ENCODE measurements at places on chromosomes 13 and 19.

- no peak for DNase-seq
These were observed 24.5 kb downstream of the RASL11A start for GRCh38 chr13:27295096-27295495.

DNA sequence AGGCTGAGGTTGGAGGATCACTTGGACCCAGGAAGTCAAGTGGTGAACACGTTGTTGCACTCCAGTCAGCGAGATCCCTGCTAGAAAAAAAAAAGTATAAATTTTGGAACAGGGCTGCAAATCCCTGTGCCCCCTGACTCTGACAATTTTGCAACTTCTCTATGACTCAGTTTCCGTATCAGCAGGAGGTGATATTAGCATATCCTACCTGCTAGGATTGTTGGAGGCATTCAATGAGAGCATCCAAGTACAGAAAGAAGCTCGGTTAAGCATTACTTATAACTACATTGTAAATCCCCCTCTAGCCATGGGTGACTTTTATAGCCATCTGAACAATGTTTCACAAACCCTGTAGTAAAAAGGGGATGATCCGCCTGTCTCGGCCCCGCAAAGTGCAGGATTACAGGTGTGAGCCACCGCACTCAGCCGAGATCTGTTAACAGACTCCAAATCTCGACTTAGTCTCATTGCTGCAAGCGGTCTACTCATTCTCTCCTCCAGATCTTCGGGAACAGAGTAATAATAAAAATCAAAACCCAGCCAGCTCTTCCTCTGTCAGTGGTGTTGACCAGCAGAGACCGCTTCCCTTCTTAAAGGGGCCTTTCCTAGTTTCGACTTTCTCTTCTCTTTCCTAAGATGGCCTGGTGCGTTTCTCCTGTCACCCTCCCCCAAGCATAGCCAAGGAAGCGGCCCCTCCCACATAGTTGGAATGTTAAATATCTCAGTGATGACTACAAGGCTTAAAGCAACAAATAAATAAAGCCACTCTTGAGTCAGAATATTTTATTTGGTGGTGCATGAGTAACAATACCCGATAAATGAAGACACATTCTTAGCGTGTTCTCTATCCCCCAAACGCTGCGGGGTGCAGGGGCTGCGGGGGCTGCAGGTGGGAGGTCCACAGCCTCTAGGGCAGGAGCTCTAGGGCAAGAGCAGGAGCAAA lies 10.3 kb upstream of the BICRA start:
- DNase-seq: no peak

- DNase-seq: no peak
These were observed 22.4 kb downstream of the ZNF571 start for GRCh38 chr19:37572203-37572602.

GRCh38 chr13:97387890-97388289 lies 46.1 kb upstream of the RAP2A start:
- no peak for DNase-seq

- DNase-seq: peak; percentile 16
These were observed at the start of gene S1PR5 for GRCh38 chr19:10517361-10517759. Gene S1PR5, minus strand, starts transcription at chr19:10517447. Its CDS starts 2,436 bp downstream, at chr19:10515011.

DNA sequence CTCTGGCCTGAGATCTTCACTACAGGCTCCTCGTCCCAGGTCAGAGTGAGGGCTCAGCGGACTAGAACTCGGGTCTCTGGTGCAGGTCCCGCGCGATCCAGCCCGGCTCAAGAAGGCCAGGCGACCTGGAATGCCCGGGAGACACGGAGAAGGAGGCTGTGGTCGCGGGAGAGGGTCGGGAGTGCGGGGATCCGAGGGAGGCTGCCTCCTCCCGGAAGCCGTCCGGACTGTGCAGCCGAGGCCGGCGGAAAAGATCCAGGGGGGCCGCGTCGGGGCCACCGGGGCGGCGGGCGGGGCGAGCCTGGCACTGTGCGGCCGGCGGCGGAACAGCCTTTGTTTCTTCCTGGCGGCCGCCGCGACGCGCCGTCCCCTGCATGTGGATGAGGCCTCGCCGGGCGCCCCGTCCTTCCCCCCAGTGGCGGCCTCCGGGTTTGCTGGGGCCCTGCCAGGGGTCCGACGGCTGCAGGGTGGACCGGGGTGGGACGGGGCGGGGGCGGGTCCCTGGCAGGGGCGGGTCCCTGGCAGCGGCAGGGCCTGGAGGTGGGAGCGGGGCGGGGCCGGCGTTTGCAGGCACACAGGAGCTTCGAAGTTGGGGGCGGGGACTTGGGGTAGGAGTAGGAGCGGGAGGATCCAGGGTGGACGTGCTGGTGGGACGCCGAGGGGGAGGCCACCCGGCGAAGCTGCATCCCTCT lies 1.0 kb upstream of the SLC7A10 start:
- no peak for DNase-seq

- DNase-seq: no peak
These were observed at the start of gene ATP7B for GRCh38 chr13:52010890-52011631. Gene ATP7B, minus strand, starts transcription at chr13:52011450. Its CDS starts 113 bp downstream, at chr13:52011337.

DNA sequence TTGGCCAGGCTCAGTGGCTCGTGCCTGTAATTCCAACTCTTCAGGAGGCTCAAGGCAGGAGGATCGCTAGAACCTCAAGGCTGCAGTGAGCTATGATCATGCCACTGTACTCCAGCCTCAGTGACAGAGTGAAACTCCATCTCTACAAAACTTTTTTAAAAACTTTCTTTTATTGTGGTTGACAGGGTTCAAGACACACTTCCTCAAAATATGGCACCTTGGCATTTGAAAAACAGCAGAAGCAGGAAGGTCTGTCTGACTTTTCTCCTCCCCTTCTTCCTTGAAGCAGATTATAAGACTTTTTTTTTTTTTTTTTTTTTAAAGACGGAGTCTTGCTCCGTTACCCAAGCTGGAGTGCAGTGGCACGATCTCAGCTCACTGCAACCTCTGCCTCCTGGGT lies 100.3 kb downstream of the TM9SF2 start:
- no peak for DNase-seq

DNA sequence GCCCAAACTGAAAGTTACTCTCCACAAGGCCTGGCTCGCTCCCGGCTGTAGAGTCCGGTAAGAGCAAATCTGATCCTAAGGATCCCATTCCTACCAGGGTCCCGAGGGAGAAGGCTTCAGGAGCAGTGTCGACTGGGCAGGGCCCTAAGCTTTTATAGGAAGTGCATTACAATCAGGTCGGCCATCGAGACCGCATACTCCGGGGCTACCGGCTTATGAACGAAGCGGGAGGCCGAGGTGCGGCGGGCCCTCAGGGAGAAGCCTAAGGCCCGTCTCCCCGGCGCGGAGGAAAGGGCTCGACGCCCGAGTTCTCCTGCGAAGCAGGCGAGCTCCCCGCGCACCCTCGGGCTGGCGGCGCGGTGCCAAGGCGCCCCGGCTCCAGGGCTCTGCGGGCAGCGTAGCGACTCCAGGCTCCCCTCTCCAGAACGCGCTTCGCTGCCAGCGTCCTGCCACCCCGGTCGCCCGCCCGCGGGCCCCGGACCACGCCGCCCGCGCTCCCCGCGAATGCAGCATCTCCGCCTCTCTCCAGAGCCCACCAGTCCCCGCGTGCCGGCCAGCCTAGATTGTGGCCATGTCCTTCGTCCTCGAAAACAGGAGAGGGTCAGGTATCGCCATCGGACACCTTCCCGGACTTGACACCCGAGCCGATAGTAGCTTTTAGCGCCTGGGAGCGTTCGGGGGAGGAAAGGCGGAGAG lies 1.4 kb downstream of the EFNB2 start:
- peak; percentile 17 for DNase-seq

- DNase-seq: no peak
These were observed 776.5 kb upstream of the SPRY2 start for GRCh38 chr13:81117416-81117815.

- no peak for DNase-seq
These were observed 164.9 kb downstream of the ZIC5 start for GRCh38 chr13:99806671-99807070.

- no peak for DNase-seq
These were observed 33.4 kb downstream of the ALG5 start for GRCh38 chr13:36965767-36966166.

DNA sequence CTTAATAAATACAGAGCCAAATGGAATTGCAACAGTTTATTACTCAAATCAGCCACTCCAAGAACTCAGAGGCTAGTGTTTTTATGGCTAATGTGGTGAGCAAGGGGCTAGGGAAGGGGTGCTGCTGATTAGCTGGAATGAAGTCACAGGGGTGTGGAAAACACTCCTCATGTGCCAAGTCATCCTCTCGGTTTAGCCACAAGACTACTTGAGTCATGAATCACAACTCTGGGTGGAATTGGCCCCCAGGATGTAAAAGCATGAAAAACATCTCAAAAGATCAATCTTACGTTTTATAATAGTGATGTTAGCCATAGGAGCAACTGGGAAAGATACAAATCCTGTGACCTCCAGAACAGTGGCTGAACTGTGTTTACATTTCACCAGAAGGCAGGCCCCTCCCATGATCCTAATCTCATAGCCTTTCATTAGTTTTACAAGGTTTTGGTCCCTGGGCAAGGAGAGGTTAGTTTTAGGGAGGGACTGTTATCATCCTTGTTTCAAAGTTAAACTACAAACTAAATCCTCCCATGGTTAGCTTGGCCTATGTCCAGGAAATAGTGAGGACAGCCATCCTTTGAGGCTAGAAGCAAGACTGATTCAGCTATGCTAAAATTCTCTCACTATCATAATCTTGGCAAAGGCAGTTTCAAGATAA lies 2020.1 kb upstream of the PCDH20 start:
- no peak for DNase-seq

DNA sequence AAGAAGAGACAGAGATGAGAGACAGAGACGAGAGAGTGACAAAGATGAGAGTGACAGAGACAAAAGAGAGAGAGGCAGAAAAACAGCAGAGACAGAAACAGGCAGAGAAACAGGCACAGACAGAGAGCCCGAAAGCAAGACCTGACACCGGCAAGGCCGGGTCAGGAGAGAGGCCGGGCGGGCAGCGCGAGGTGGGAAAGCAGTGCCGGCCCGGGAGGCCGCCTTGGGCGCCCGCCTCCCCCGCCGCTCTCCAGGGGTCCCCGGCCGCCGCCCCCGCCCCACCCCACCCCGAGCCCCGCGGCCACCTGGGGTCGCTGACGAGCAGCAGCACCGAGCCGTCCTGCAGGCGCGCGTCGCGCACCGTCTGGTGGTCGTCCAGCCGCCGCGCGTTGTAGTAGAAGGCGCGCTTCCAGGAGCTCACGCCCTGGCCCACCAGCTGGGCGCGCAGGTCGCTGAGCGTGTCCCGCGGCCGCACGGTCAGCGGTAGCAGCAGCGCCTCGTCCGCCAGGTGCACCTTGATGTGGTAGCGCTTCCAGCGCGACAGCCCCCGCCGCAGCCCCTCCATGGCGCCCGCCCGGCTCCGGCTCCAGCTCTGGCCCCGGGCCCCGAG lies at the start of gene TINCR:
TSS of gene TINCR (minus strand) at position 594 of the 610 bp plus-strand sequence.
- no peak for DNase-seq

- no peak for DNase-seq
These were observed 806 bp upstream of the ZNF837 start for GRCh38 chr19:58381460-58382212.

GRCh38 chr13:20848944-20849343 lies 53.6 kb downstream of the XPO4 start:
- DNase-seq: no peak

DNA sequence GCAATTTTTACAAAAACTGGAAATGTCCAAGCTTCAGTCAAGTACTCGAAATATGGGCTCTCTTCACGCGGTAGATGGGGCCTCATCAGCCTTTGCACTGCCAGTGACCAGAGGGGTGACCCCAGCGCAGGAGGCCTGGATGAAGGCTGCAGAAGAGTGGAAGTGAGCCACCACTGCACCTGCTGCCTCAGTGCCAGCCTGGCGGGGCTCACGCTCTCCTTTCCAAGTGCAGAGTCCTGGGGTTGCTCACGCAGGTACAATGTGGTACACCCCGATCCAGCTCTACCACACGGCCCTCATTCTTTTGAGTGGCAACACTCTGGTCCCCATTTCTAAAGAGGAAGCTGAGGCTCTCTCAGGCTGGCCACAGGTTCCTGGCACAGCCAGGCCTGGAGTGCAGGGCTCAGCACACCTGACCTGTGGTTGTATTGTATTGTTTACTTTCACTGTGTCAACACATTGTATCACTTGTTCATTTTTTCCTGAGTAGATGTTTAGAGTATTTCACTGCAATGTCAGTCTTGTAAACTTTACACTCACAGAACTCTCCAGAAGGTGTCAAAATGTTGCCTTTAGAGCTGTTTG lies 97.3 kb upstream of the SOX1 start:
- no peak for DNase-seq

DNA sequence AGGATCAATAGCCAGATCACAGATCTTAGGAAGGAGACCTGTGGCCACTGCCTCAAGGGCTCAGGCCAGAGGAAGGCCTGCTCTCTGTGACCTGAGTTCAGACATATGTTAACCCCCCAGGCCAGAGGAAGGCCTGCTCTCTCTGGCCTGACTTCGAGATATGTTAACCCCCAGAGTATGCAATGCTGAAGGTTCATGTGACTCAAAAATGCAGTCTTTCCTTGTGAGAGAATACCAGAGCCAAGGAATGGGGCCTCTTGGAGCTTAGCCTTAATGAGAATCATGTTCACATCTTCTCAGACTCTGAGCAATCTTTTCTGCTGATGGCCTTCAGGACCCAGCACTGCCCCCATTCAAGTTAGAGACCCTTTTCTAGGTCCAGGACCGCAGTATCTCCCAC lies 36.7 kb downstream of the MBNL2 start:
- DNase-seq: no peak

GRCh38 chr13:74036373-74036772 lies 97.8 kb downstream of the KLF12 start:
- no peak for DNase-seq

GRCh38 chr13:104580931-104581330 lies 1514.7 kb upstream of the SLC10A2 start:
- no peak for DNase-seq

All from CD4-positive, alpha-beta T cell treated with Interleukin-4 for 1 hour (primary cell).